Upper lobe of right lung (tissue), 1 donor: ENCODE measurements at places on chromosomes 11 and 22. TPM values are rescaled to one million over a fixed set of nuclear protein-coding genes. Genes with fewer than 3 reads are reported as not detected.

Gene CNGA4
- total RNA-seq = not detected

DNA sequence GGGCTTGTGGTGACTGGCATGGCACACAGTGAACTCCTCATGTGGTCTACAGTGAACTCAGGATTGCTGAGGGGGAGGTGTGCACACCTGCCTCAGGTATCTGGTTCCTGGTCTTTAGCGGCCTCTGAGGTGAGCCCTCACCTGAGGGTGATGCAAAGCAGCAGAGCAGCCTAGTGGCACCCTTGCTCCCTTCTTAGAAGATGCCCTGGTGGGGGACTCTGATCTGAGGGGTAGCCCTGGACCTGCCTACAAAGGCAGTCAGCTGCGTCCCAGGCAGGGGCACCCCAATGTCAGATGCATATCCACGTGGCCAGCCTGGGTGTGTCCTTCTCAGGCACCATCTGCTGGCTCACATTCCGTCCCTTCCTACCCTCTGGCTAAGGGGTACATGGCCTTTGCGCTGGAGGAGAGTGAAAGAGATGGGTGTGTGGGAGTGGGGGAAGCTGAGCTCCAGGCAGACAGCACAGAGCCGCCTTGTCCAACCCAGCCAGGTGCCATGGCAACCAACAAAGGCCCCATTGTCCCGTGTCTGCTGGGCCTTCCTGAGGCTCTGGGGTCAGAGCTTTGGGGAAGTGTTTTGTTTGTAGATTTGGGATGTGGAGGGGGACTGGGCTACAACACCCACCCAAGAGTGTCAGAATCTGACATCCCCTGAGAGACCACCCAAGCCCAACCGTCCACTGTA is 5.8 kb downstream of the PLEKHB1 start:
- no peak overlapping the region for H3K27ac ChIP-seq
- H3K36me3 ChIP-seq = no peaks in the 10 kb centered on the region
- H3K27me3 ChIP-seq = no peaks in the 10 kb centered on the region
- H3K4me3 ChIP-seq = no peak overlapping the region
- peaks cover 4% of the 10 kb centered on the region for H3K4me1 ChIP-seq
- DNase-seq = peak; percentile 49

- H3K4me1 ChIP-seq = peaks cover 9% of the 10 kb centered on the region
- DNase-seq = no peak
- H3K36me3 ChIP-seq = no peaks in the 10 kb centered on the region
- no peak overlapping the region for H3K27ac ChIP-seq
- no peak overlapping the region for H3K4me3 ChIP-seq
These were observed 17.3 kb downstream of the RNF121 start for GRCh38 chr11:71946144-71946571.

DNA sequence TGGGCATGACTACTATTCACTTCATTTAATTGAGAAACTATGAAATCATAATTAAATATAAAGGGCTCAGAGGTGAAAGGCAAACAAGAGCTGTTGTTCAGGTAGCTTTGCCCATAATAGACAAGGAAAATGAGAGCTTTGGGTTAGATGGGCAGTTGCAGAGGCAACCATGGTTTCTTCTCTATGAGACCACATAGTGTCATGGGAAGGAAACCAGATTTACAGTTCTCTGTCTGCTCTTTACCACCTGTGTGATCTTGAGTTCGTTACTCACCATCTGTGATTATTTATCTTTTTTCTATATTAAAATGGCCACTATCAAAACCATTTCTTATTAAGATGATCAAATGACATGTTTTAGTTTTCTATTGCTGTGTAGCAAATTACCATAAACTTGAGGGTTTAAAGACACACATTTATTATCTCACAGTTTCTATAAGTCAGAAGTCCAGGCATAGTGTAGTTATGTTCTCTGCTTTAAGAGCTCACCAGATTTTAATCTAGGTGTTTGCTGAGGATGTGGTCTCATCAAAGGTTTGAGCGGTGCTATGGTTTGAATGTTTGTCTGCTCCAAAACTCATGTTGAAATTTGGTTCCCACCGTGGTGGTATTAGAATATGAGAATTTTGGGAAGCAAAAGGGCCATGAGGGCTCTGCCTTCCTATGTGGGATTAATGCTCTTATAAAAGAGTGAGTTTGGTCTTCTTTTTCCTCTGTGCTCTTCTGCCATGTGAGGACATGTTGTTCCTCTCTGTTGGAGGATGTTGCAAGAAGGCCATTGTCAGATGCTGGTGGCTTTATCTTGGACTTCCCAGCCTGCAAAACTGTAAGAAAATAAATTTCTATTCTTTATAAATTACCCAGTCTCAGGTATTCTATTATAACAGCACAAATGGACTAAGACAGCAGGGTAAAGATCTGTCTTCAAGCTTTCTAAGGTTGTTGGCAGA is 38.2 kb downstream of the OR2AG2 start:
- H3K36me3 ChIP-seq = peaks cover 9% of the 10 kb centered on the region
- H3K4me1 ChIP-seq = peaks cover 4% of the 10 kb centered on the region
- H3K27ac ChIP-seq = no peak overlapping the region
- H3K27me3 ChIP-seq = no peaks in the 10 kb centered on the region
- no peak overlapping the region for H3K4me3 ChIP-seq

DNA sequence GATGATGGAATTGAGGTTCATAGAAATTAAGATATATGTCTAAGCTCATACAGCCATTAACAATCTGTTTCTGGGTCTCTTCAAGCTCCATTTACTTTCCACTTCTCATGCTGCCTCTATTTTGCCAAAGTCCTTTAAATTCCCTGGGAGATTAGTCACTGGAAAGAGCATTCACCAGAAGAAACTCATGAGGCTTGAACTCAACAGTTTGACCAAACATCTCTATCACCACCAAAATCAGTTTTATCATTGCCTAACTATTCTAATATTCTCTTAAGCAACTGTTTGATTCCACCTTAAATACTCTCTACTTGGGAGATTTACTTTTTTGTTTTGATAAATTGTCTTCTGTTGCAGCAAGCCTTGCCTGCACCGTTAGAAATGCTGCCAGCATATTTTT is 881.3 kb downstream of the KCNA4 start:
- H3K27me3 ChIP-seq = no peaks in the 10 kb centered on the region
- H3K4me3 ChIP-seq = no peak overlapping the region
- H3K4me1 ChIP-seq = no peaks in the 10 kb centered on the region
- no peak overlapping the region for H3K27ac ChIP-seq
- DNase-seq = no peak
- H3K36me3 ChIP-seq = no peaks in the 10 kb centered on the region

DNA sequence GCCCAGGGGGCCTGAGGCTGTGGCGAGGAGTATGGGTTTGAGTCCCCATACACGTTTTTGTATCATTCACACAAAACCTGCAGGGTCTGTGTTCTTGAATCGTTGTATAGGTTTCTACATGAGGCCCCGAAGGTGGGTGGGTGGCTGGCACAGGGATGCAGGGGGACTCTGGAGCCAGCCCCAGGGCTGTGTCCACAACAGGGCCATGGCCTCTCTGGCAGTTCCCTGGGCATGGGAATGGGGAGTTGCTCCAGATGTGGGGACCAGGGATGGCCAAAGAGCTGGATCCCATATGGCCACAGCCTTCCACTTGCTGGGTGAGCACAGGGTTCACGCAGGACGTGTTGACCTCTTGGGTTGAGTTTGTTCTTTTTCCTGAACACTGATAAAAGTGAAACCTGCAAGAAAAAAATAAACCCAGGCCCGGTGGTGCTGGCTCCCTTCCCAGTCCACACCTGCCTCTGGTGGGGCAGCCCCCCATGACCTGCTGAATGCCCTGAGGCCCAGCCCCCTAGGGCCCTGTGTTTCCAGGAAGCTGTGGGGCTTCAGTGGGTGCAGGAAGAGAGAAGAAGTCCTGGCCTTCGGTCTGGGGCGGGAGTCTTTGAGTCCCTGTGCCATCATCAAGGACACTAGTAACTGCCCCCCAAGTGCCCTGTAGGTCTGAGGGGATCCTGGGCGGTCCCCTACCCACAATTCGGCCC is 16.1 kb downstream of the MYRF start:
- DNase-seq = no peak
- no peaks in the 10 kb centered on the region for H3K36me3 ChIP-seq
- no peaks in the 10 kb centered on the region for H3K27me3 ChIP-seq
- no peak overlapping the region for H3K4me3 ChIP-seq
- peak overlapping the region; percentile 63 for H3K27ac ChIP-seq

- H3K36me3 ChIP-seq = no peaks in the 10 kb centered on the region
- no peak overlapping the region for H3K27ac ChIP-seq
- no peaks in the 10 kb centered on the region for H3K27me3 ChIP-seq
These were observed 30.9 kb downstream of the INSC start for GRCh38 chr11:15145615-15146014.

GRCh38 chr22:17882727-17883126 is 108.5 kb upstream of the BID start:
- H3K27me3 ChIP-seq = peaks cover 2% of the 10 kb centered on the region
- peaks cover 30% of the 10 kb centered on the region for H3K36me3 ChIP-seq
- no peak overlapping the region for H3K27ac ChIP-seq

DNA sequence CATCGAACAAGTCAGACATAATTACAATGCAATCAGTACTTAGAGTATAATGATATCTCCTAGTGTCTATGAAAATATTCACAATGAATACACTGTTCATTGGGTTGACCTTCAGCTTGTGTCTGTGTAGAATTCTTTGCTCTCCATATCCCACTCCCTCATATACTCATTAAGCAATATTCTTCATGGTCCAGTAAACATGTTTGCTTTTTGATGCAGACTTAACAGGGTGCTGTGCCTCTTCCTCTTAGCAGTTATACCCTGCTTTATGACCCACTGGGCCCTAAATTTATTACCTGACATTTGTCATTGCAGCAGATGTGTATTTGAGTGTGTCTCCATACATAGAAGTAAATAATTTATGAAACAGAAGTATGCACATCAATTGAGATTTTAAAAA is 352.5 kb upstream of the CCDC179 start:
- H3K4me1 ChIP-seq = no peaks in the 10 kb centered on the region
- DNase-seq = no peak
- no peak overlapping the region for H3K4me3 ChIP-seq
- no peak overlapping the region for H3K27ac ChIP-seq
- no peaks in the 10 kb centered on the region for H3K27me3 ChIP-seq

DNA sequence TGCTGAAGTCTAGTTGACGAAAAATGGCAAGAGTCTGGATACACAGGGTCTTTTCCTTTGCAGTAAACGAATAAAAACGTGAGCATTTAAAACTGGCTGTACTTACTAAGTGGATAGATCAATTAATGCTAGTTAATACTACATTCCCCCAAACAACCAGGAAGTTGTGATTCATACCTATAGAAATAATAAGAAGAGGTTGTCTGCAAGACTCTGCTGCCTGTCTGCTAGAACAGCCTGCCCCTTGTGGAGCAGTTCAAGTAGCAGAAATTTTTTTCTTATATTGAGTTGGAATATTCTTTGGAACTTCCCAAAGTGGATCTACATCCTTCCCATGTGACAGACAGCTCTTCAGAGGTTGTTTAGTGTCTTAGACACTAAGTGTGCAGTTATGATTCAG is 86.8 kb downstream of the TEAD1 start:
- H3K4me3 ChIP-seq = no peak overlapping the region
- H3K36me3 ChIP-seq = no peaks in the 10 kb centered on the region
- H3K4me1 ChIP-seq = no peaks in the 10 kb centered on the region
- no peak for DNase-seq

- H3K36me3 ChIP-seq = no peaks in the 10 kb centered on the region
- no peaks in the 10 kb centered on the region for H3K27me3 ChIP-seq
- H3K4me3 ChIP-seq = no peak overlapping the region
These were observed 15.3 kb downstream of the MACROD1 start for GRCh38 chr11:64150481-64151239.

Gene MS4A15
- total RNA-seq = 147 TPM

- DNase-seq = no peak
- H3K27me3 ChIP-seq = peaks cover 5% of the 10 kb centered on the region
- H3K4me3 ChIP-seq = no peak overlapping the region
- H3K36me3 ChIP-seq = no peaks in the 10 kb centered on the region
These were observed 13.5 kb upstream of the DTX4 start for GRCh38 chr11:59158206-59159068.

DNA sequence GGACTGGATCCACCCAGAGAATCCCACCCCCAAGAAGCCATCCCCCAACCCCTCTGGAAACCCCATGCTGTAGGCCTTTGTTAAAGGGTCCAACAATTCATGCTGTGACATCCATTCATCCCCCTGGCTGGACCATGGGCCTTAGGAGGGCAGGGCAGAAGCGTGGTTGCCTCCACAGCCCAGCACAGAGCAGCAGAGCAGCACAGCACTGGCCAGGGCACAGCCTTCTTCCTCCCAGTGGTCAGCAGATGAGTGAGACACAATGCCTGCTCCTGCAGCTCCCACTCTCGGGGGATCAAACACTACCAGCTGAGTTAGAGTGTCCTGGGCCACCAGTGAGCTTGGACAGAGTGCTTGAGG is 84.5 kb upstream of the LINC01488 start:
- no peak overlapping the region for H3K27ac ChIP-seq
- peak; percentile 57 for DNase-seq
- no peak overlapping the region for H3K4me3 ChIP-seq
- no peaks in the 10 kb centered on the region for H3K36me3 ChIP-seq
- H3K4me1 ChIP-seq = no peaks in the 10 kb centered on the region

DNA sequence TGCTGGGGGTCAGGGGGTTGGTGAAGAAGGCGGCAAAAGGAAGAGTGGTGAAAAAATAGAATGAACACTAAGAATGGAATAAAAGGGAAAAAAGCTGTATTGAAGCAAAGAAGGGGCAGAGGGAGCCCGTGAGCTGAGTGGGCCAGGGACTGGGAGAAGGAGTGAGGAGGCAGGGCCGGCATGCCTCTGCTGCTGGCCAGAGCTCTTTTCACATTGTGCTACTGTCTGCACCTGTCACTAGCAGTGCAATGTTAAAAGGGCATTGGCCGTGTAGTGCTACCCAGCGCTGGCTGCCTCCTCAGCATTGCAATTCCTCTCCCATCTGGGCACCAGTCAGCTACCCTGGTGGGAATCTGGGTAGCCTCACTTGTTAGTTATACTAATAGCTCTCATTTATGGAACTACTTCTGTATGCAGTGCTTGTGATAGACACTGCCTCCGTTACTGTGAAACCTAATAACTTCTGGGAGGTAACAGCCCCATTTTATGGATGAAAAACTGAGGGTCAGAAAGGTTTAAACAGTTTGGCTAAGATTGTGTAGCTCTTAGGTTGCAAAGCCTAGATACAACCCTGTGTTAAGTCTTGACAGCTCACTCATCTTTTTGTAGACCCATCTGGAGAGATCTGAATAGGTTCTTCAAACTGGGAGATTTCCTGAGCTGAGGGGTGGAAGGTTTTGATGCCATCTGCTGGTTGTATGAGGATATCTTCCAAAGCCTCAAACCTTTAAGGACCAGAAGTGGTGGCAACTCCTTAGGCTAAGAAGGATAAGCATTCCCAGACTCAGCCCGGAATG is 8.5 kb downstream of the YPEL4 start:
- no peak for DNase-seq
- H3K4me1 ChIP-seq = peaks cover 31% of the 10 kb centered on the region
- no peak overlapping the region for H3K4me3 ChIP-seq
- H3K27ac ChIP-seq = no peak overlapping the region
- H3K36me3 ChIP-seq = no peaks in the 10 kb centered on the region
- no peaks in the 10 kb centered on the region for H3K27me3 ChIP-seq
